Fibroblast of lung (primary cell): ENCODE measurements at places on chromosomes 3 and 15.
A peak's percentile ranks its signal among the peaks of the same experiment; 100 is the strongest.

GRCh38 chr3:154081305-154081704 is 39.9 kb upstream of the ARHGEF26 start:
- no peak for DNase-seq

DNA sequence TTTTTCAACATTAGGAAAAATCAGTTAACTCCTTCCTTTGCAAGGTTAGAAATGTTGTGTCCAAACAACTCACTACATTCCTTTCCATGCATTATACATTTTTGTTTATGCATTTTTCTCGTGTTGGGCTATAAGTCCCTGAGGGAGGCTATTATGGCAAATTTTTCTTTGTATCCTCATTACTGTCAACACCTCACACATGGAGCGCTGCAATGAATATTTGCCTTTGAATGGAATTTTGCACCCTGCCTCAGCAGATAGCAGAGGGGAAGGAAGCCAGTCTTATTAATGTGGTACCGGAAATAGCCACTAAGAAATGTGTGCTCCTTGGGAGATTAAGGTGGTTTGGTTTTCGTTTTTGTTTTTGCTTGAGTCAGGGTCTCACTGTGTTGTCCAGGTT is 134.7 kb downstream of the THSD4 start:
- no peak for DNase-seq

- DNase-seq, result no peak
Observed at GRCh38 chr3:189119950-189120349, 51.8 kb upstream of the TPRG1 start.

DNA sequence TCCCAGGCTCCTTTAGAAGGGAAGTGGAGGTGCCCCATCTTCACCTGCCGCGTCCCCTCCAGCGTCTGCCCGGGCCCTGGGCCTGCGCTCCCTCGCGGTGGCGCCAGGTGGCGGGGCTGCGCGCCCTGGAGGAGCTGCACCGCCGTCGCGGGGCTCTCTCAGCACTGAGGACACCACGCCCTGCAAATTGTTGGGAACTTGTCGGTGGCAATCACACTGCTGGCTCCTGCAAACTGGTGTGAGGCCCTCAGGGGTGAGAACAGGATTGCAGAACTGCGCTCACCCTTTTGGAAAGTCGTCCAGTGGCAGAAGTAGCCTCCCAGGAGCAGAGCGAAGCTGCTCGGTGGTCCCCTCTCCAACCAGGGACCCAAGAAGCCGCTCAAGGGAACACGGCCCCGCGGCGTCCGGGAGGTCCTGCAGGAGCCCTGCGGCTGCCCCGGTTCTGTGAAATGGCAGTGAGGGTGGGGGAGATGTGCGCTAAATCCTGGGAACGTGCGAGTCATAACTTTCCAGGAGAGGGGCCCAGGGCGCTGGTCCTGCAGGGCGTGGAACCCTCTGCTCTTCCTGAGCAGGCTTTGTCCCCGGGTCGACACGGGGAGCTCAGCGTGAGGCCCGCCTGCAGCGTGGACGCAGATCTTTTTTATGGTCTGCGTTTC is 995 bp upstream of the LRRK1 start:
- peak; percentile 65 for DNase-seq

DNA sequence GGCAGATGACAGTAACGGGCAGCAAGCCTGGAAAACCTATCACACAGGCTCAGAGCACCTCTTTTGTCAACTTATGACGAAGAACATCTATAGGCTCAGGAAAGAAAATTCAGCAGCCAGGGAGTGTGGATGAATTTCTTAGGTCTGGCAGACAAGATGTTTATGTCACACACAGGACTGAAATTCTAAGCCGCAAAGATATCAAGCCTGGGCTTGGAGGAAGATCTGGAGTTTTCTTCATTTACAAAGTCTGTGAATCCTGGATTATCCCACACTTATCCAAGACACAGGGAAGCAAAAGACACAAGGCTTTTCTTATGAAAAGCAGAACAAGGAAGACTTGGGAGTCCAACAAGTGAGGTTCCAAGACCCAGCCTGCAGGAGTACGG is 23.4 kb upstream of the CHCHD6 start:
- no peak for DNase-seq

DNA sequence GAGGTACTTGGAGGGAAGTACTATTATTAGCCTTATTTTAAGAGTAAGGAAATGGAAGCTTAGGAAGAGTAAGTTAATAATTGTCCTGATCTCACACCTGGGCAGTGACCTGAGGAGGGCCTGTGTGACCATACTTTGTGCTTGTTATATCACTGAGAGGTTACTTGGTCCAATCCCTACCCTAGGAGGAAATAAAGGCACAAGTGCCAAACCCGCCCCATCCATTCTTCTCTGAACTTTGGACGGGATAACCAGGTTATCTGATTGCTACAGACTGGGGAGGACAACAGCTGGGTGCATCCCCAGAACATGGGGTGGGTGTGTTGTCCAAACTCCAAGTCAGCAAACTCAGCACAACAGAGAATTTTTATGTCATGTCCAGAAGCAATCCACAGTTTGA is 77.7 kb upstream of the NR2E3 start:
- DNase-seq, result no peak

GRCh38 chr15:90241343-90242192 is 7.6 kb downstream of the GDPGP1 start:
- no peak for DNase-seq

- peak; percentile 69 for DNase-seq
Observed at GRCh38 chr3:55624238-55624637, 137.1 kb upstream of the WNT5A start.

- peak; percentile 99 for DNase-seq
Observed at GRCh38 chr3:99659032-99659431, 20.6 kb downstream of the COL8A1 start.

GRCh38 chr15:50747523-50747922 is 18.0 kb downstream of the SPPL2A start:
- DNase-seq, result no peak

DNA sequence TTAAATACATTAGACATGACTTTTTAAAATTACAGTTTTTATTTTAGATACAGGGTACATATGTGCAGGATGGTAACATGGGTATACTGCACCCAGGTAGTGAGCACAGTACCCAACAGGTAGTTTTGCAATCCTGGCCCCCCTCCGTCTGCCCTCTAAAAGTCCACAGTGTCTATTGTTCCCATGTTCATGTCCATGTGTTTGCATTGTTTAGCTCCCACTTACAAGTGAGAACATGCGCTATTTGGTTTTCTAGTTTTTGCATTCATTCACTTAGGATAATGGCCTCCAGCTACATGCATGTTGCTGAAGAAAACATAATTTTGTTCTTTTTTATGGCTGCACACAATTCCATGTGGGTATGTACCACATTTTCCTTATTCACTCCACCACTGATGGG is 23.8 kb downstream of the C3orf70 start:
- no peak for DNase-seq

- no peak for DNase-seq
Observed at GRCh38 chr3:3082234-3082924, 27.8 kb downstream of the IL5RA start.

GRCh38 chr3:113268311-113268710 is 57.0 kb downstream of the BOC start:
- no peak for DNase-seq

- DNase-seq, result no peak
Observed at GRCh38 chr3:173920386-173920785, 522.8 kb downstream of the NLGN1 start.

DNA sequence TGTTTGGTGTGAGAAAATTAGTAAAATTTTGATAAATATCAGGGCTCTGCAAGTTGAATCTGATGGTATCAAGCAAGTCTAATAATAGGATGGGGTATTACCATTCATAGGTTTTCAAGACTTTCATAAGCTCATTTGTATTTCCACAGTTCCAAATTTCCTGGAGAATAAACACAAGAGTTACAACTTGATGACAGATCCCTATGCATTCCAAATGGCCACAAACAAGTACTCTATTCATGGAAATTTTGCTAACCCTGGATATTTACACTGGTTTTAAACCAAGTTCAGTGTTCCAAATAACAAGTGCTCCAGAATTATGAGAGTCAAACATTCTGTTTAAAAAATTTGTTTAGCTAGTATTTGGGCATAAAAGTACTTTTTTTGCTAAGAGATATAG is 75.0 kb upstream of the CNTN6 start:
- no peak for DNase-seq

DNA sequence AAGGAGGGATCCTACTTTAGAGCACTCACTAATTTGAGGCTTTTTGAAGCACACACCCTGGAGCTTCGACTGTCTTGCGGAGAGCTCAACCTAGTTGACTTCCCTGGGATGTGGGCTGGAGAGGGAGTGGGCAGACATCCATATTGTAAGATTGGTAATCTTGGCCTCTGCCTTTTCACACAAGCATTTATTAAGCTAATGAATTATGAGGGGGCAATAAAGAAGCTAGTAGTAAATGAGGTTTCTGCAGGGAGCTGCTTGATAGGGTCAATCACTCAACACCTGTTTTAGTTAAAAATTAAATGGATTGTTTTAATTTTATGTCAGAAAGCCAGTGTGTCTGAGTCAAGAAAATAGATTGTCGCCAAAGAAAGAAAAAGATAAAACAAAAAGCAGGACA is 76.3 kb downstream of the PDZRN3 start:
- no peak for DNase-seq

DNA sequence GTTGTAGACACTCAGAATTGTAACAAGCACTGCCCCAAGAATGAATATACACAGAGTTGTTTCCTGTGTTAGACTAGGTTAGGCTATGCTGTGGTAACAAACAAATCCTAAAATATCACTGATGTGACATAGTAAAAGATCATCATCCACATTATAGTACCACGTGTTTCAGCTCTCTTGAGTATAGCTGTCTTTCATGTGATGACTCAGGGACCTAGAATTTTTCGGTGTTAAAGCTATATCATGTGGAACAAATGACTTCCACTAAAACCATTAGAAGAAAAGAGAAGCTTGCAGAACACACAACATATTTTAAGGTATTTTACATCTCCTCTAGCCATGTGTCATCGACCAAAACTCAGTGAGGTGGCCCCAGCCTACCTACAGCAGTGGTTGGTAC is 307.9 kb upstream of the RBMS3 start:
- peak; percentile 23 for DNase-seq

DNA sequence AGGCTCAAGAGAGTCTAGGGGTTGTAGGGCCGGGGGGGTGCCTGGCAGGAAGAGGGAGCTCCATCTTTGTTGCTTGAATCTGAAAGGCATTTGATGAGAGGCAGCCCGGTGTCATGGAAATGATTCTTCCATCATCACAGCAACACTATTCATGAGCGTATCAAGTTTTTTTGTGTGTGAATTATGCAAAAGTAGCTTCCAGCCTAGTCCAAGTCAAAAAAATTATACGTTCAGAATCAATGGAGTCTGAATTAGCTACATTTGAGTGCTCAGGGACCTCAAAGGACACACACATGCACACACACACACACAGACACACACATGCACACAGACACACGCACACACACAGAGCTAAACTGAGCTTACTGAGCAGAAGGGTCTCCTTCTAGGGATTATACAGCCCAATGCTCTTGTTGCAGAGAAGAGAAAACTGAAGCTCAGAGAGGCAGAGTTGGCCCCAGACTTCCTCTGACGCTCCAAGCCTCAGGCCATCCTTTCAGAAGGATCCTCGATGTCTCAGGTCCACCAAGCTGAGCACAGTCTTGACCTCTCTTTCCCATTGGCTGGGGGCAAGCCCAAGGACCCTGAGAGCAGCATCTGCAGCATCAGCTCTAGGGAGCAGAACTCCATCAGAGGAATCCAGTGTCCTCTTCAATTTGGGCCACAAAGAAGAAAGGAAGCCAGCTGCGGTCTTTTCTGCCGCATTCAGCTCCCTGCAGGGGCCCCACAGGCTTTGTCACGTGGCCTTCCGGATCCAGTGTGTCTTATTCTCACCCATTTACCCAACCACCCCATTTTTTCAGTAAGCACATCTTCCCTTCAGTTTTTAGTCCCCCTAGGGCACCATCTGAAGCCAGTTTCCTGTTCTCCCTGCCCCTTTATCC is 228.0 kb downstream of the UACA start:
- no peak for DNase-seq

GRCh38 chr3:78659386-78659987 is 1108.3 kb downstream of the ROBO1 start:
- DNase-seq, result peak; percentile 35

GRCh38 chr3:13338231-13338630 is 81.9 kb downstream of the NUP210 start:
- no peak for DNase-seq

DNA sequence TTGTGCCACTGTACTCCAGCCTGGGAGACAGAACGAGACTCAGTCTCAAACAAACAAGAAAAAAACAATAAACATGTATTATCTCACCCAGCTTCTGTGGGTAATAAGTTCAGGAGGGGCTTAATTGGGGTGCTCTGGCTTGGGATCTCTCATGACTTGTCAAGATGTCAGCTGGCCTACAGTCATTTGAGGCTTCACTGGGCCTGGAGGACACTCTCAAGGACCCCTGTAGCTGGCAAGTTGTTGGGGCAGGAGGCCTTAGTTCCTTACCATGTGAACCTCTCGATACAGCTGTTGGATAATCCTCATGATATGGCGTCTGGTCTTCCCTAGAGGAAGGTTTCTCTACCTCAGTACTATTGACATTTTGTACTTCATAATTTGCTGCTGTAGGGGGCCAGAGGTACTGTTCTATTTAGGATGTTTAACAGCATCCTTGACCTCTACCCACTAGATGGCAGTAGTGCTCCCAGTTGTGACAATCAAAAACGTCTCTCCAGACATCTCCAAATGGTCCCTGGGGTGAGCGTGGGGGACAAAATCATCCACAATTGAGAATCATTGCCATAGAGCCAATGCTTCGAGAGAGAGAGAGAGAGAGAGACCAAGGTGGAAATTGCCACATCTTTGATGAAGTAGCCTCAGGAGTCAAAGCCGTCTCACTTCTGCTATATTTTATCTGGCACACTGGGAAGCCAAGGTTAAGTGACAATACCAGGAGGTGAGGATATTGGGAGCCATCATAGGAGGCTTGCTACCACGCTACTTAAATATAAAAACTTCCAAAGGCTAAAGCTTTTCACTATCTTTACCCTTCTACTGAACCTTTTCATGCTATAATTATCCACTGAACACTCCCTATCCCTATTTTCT is 23.9 kb upstream of the SLTM start:
- peak; percentile 61 for DNase-seq

DNA sequence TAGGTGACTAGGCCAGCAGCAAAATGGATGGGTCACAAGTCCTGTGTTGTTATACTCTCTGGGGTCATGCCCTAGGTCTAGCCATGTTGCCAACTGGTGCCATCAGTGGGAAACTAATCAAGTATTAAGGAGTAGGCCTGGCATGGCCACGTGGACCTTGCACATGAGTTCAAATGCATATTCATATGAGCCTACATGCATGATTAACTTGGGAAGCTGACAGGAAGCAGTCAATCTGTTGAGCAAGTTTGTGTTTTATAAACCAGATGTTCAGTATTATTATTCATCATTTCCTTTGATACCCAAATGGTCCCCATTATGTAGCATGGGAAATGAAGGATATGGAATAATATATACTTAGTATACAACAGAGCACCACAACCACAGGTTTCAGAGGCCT is 95.0 kb downstream of the LRTM1 start:
- DNase-seq, result no peak

DNA sequence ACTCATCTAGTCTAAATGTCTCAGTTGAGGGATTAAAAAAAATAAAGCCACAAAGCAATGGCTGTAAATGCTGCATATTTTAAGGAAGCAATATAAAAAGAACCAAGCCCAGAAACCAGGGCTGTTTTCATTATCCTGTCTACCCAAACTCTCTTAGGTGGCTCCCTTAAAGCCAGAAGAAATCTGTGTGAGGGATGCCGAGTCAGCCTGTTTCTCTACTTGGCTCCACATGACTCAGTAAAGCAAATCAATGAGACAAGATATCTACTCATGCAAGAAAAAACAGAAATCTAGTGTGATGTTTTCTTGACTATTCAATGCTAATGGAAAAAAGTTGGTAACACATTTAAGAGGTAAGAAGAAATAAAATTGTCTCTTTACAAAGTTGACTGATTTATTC is 296.2 kb downstream of the ZBTB20 start:
- no peak for DNase-seq

- DNase-seq, result no peak
Observed at GRCh38 chr3:29679944-29680343, 399.1 kb downstream of the RBMS3 start.
